ENCODE measurements at places on chromosomes 12 and 14. TPM values are rescaled to one million over a fixed set of nuclear protein-coding genes. Genes with fewer than 3 reads are reported as not detected.

The ACIN1 gene
- 124 TPM for total RNA-seq

The LTB4R2 gene
- 8.9 TPM for total RNA-seq

The TMEM132D gene
- total RNA-seq = 0.03 TPM

DNA sequence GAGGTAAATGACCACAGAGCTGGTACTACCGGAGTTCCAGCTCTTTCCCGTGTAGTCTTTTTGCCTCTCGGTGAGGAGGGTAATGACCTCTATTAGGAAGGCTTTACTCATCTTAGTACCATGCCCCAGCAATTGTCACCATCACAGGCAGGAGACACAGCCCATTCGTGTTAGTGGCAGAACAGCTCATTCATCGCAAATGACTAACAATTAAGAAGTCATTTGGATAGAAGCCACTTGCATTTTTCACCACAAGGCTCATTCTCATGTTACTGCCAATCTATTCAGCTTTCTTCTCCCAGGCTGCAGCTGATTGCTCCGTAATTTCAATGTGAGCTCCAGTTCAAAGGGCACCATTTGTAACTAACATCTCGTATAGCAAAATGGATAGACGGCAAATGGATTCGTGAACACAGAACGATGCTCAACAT, 718.8 kb upstream of the TMEM132C start:
- no peaks in the 10 kb centered on the region for H3K4me1 ChIP-seq
- no peaks in the 10 kb centered on the region for H3K27me3 ChIP-seq
- H3K36me3 ChIP-seq = no peaks in the 10 kb centered on the region
- H3K4me3 ChIP-seq = no peak overlapping the region

GRCh38 chr12:13613297-13613696, 368.1 kb downstream of the GRIN2B start:
- H3K4me1 ChIP-seq = no peaks in the 10 kb centered on the region
- no peaks in the 10 kb centered on the region for H3K27me3 ChIP-seq
- H3K4me3 ChIP-seq = no peak overlapping the region
- no peak for DNase-seq
- H3K27ac ChIP-seq = no peak overlapping the region
- H3K36me3 ChIP-seq = no peaks in the 10 kb centered on the region

- H3K36me3 ChIP-seq = no peaks in the 10 kb centered on the region
- no peaks in the 10 kb centered on the region for H3K4me1 ChIP-seq
- no peaks in the 10 kb centered on the region for H3K27me3 ChIP-seq
- DNase-seq = no peak
Measured at GRCh38 chr12:82880442-82880901, 193.8 kb downstream of the TMTC2 start.

GRCh38 chr12:125402874-125403789, 337.9 kb downstream of the AACS start:
- no peak overlapping the region for H3K4me3 ChIP-seq
- H3K27ac ChIP-seq = no peak overlapping the region
- H3K4me1 ChIP-seq = peaks cover 14% of the 10 kb centered on the region

GRCh38 chr14:104559804-104560585, 19.6 kb upstream of the C14orf180 start:
- no peak overlapping the region for H3K4me3 ChIP-seq
- no peaks in the 10 kb centered on the region for H3K27me3 ChIP-seq
- H3K27ac ChIP-seq = no peak overlapping the region
- no peak for DNase-seq

DNA sequence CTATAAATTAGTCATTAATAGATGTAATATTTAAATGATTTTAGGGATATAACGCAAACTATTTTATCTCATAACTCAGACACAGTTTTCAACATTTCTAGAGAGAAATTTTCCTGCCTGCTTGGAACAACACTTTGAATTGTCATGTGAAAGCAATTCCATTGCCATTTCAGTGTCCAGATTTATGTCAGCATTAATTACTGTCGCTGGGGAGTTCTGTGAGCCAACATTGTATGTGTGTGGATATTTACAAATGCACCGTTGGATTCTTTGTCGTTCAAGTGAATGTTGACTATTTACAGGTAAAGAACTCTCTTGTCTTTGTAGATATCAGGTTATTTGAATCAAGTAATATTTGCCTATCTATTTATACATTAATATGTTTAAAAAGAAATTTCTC, 465.3 kb upstream of the RGS6 start:
- no peak overlapping the region for H3K27ac ChIP-seq
- no peaks in the 10 kb centered on the region for H3K27me3 ChIP-seq
- H3K36me3 ChIP-seq = no peaks in the 10 kb centered on the region
- peaks cover 13% of the 10 kb centered on the region for H3K4me1 ChIP-seq
- H3K4me3 ChIP-seq = no peak overlapping the region

DNA sequence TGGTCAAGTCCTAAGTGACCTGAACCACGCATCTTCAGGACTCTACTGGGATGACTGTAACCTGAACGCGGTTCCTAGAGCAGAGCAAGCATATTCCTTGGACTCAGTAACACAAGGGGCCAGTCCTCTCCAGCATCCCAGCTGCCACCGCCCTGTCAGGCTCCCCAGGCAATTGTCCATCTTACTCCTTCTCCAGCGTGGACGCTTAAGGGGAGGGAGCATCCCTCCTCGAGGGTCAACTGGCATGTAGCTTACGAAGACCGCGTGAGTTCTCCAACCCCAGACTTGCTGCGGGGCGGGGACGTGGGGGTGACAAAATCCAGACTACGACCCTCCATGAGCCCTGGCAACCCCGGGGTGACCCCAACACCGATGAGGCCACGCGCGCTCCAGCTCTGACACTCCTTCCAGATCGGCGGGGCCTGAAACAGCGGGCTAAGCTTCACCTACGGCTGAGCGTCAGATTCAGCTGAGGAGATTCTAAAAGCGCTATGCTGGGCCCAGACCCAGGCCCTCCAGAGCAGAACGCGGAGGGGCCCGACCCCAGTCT, 846 bp upstream of the MTHFD1 start:
- H3K27ac ChIP-seq = peak overlapping the region; percentile 82
- peaks cover 6% of the 10 kb centered on the region for H3K4me1 ChIP-seq
- peak overlapping the region; percentile 84 for H3K4me3 ChIP-seq
- DNase-seq = no peak
- H3K36me3 ChIP-seq = no peaks in the 10 kb centered on the region

DNA sequence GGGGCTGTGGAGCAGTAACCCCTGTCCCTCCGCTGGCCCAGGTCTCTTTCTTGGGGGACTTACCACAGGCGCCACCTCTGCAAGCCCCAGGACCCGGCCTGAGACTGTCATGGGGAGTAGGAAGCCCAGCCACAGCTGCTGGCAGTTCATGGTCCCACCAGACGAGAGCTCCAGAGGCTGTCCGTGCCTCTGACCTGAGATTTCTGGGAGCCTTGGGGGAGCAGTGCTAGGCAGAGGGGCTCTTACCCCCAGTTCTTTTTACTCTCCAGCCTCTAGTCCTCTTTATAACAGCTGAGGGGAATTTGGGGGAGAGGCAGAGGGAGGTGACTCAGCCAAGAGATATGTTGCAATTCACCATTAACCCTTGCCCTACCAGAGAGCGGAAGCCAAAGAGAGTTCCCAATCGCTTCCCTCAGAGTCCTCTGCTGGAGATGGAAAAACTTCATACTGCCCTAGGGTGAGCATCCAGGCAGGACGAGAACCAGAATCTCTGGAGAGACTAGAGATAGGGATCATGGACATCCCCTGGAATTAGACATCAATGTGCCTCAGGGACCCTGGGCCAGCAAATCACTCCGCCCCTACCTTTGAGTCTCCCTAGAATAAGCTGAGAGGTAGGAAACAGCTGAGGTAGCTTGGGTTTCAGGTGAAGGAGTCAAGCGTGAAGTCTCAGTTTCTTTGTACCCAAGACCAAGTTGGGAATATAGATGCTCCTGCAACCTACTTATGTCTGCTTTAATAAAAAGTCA, at the start of gene MMP19:
TSS of gene MMP19 (minus strand) at position 256 of the 749 bp plus-strand sequence. CDS start at position 150, 106 bp downstream.
- no peak for DNase-seq
- no peaks in the 10 kb centered on the region for H3K27me3 ChIP-seq
- no peak within 1 kb of the TSS for H3K27ac ChIP-seq
- H3K4me3 ChIP-seq = no peak within 1 kb of the TSS

DNA sequence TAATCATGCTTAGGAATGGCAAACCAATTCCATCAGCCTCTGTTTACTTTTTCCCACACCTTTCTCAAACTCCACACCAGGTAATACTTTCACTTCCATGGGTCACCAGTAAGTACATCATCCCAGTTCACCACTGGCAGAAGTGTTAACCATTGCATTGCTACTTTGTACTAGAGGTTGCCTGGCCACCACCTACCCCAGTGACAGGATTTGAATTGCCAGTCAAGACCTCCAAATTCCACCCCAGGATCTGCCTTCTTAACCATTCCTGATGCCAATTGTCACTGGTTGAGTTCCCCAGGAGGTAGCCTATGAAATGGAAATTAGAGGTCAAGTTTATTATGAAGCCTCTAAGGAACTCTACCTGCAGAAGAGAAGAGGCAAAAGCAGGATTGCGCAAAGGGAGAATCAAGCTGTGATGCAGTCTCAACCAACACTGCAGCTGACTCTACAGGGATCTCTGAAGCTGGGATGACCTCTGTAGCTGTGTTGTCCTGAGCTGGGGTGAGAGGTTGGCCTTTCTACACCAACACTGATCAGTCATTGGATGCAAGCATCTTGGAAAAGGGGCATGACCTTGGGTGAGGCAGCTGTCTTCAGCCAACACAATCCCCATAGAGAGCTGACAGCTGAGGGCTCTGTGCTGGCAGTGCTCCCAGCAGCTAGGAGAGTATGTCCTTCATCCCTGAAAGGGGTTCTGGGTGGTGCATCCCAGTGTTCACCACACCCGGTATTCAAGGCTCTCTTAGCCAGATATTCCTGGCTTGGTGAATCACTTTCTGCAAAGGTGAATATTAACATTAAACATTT, 37.0 kb upstream of the HMGA2 start:
- H3K4me1 ChIP-seq = no peaks in the 10 kb centered on the region
- no peak overlapping the region for H3K27ac ChIP-seq
- H3K27me3 ChIP-seq = 0 out of 2 replicates have a peak, but pooled peaks cover 1% of the 10 kb centered on the region
- DNase-seq = no peak

GRCh38 chr12:5094986-5095385, 51.3 kb downstream of the KCNA5 start:
- no peak overlapping the region for H3K27ac ChIP-seq
- no peak overlapping the region for H3K4me3 ChIP-seq
- H3K36me3 ChIP-seq = no peaks in the 10 kb centered on the region
- DNase-seq = no peak

GRCh38 chr12:7293670-7294069, 10.2 kb upstream of the ACSM4 start:
- H3K27ac ChIP-seq = no peak overlapping the region
- DNase-seq = no peak
- no peak overlapping the region for H3K4me3 ChIP-seq

GRCh38 chr12:104694711-104695110, 238.0 kb downstream of the CHST11 start:
- H3K4me3 ChIP-seq = no peak overlapping the region
- H3K36me3 ChIP-seq = no peaks in the 10 kb centered on the region
- no peak for DNase-seq
- H3K27ac ChIP-seq = peak overlapping the region; percentile 57

GRCh38 chr14:102029956-102030355, 56.9 kb downstream of the HSP90AA1 start:
- no peak for DNase-seq
- H3K4me1 ChIP-seq = no peaks in the 10 kb centered on the region
- H3K4me3 ChIP-seq = no peak overlapping the region
- peaks cover 53% of the 10 kb centered on the region for H3K36me3 ChIP-seq
- H3K27me3 ChIP-seq = no peaks in the 10 kb centered on the region

- no peak overlapping the region for H3K27ac ChIP-seq
- DNase-seq = no peak
- H3K4me3 ChIP-seq = no peak overlapping the region
- no peaks in the 10 kb centered on the region for H3K4me1 ChIP-seq
- no peaks in the 10 kb centered on the region for H3K36me3 ChIP-seq
Measured at GRCh38 chr14:52080158-52080800, 11.4 kb upstream of the NID2 start.

- no peaks in the 10 kb centered on the region for H3K27me3 ChIP-seq
- H3K4me1 ChIP-seq = peaks cover 15% of the 10 kb centered on the region
- H3K36me3 ChIP-seq = no peaks in the 10 kb centered on the region
- DNase-seq = no peak
Measured at GRCh38 chr12:24898606-24899005, 50.3 kb downstream of the BCAT1 start.
